ENCODE measurements at places on chromosomes 16 and 17. TPM values are rescaled to one million over a fixed set of nuclear protein-coding genes. Genes with fewer than 3 reads are reported as not detected.

The ATP2A3 gene
- 274 TPM for total RNA-seq

The NEK8 gene
- total RNA-seq, result 5.4 TPM

The NUFIP2 gene
- total RNA-seq, result 79.1 TPM

The MSLN gene
- total RNA-seq, result not detected

The OTOP2 gene
- total RNA-seq, result not detected

The CDK5R1 gene
- 3.5 TPM for total RNA-seq

The NACA2 gene
- total RNA-seq, result 0.37 TPM

The C1QTNF8 gene
- total RNA-seq, result not detected

The RNF157 gene
- 107 TPM for total RNA-seq

The AMZ2 gene
- total RNA-seq, result 70.7 TPM

The CBFA2T3 gene
- total RNA-seq, result 0.51 TPM

The ALDH3A1 gene
- total RNA-seq, result not detected

The RTN4RL1 gene
- total RNA-seq, result 1.6 TPM

The CDRT15 gene
- total RNA-seq, result not detected

The WNT9B gene
- not detected for total RNA-seq

The CHRNE gene
- 0.88 TPM for total RNA-seq

The MYH1 gene
- not detected for total RNA-seq
